Fibroblast of lung (primary cell): ENCODE measurements at places on chromosomes 12 and 14. TPM values are rescaled to one million over a fixed set of nuclear protein-coding genes. Genes with fewer than 3 reads are reported as not detected.
A peak's percentile ranks its signal among the peaks of the same experiment; 100 is the strongest.

GRCh38 chr12:54592316-54592715, 3.9 kb upstream of the PPP1R1A start:
- peak; percentile 13 for DNase-seq

GRCh38 chr14:21910260-21910659, 236.6 kb upstream of the OR4E1 start:
- DNase-seq = no peak

DNA sequence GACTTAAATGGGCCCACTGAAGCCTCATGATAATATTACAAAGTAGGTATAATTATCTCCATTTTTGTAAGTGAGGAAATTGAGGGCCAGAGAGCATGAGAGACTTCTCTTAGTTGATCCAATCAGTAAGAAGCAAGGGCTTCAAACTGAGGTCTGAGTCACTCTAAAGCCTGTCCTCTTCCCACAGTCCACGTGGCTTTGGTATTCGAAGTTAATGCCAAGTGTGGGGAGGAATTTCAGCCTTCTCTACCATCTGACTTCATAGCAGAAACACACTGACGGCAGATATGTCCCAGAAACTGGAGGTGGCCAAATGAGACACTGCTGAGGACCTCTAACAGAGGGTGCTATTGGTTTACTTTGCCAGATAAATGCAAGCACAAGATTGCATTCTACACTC, 114.4 kb upstream of the OVCH1 start:
- DNase-seq = peak; percentile 89

- DNase-seq = no peak
Observed at GRCh38 chr14:106488291-106488690, 961.9 kb downstream of the TMEM121 start.

The GPRC5D gene
- polyA plus RNA-seq = 0.08 and 0.35 TPM in 2 replicates

- peak; percentile 35 for DNase-seq
Observed at GRCh38 chr14:86779416-86779815, 1213.6 kb downstream of the GALC start.

- peak; percentile 91 for DNase-seq
Observed at GRCh38 chr12:119869720-119870119, 7.4 kb downstream of the CIT start.

The RD3L gene
- polyA plus RNA-seq = not detected in 2 replicates

The KERA gene
- polyA plus RNA-seq = not detected in 2 replicates

GRCh38 chr14:64500088-64500487, 3.5 kb downstream of the ZBTB25 start:
- no peak for DNase-seq

- DNase-seq = peak; percentile 78
Observed at GRCh38 chr12:85016413-85016812, 19.7 kb downstream of the TSPAN19 start.

The GPR84 gene
- polyA plus RNA-seq = 0.03 TPM in 1 of 2 replicates, not detected in the other

The KRT2 gene
- not detected in 2 replicates for polyA plus RNA-seq

The YAF2 gene
- 12.2 and 25.2 TPM in 2 replicates for polyA plus RNA-seq

The DHRS7 gene
- polyA plus RNA-seq = 61.0 and 71.8 TPM in 2 replicates

DNA sequence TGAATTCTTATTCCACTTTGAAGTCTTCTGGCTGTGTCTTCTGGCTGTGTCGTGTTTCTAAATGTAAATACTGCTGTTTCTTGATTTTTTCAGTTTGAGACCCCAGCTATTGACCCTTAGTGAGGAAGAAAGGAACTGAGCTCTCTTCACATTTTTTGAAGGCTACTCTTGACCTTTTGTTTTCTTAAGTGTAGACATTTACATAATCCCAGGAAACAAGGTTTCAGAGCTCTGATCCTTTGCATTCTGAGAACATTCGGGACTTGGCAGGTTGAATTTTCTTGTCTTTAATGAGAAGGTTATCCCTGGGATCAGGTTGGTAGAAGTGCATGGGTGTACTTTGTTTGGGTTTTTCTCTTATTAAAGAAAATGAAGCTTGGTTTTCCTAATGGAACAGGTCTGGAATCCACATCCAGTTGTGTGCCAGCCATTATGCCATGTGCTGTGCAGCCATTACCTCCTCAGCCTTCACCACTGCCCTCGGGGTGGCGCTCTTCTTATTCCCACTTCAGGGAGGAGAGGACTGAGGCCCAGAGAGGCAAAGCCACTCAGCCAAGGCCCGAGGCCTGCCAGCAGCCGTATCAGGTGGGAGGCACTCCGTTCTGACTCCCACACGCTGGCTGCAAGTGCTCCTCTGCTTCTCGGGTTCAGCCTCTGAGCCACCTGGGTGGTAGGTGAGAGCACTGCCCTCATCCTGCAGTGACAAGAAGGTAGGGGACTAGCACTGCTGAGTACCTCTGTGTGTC, 120.9 kb downstream of the BEGAIN start:
- DNase-seq = no peak

GRCh38 chr14:102504328-102504999, 5.1 kb downstream of the ANKRD9 start:
- DNase-seq = no peak

DNA sequence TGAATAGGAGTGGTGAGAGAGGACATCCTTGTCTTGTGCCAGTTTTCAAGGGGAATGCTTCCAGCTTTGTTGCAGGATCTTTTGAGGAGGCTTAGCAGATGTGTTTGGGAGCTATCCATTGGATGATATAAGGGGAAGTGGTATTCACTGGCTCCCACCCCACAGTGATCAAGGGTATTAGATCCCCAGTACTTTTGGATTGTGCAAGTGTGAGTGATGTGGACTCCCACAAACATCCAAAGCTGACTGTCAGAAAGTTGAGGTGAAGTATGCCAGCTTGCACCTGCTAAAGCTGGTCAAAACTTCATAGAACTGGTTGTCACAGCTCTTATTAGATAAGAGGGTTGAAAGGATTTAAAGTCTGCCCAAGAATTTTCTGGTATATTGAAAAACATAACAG, 110.1 kb upstream of the BTG1 start:
- no peak for DNase-seq

The PTPRR gene
- 0.43 and 0.44 TPM in 2 replicates for polyA plus RNA-seq

The CLMN gene
- polyA plus RNA-seq = 0.26 and 2.7 TPM in 2 replicates

DNA sequence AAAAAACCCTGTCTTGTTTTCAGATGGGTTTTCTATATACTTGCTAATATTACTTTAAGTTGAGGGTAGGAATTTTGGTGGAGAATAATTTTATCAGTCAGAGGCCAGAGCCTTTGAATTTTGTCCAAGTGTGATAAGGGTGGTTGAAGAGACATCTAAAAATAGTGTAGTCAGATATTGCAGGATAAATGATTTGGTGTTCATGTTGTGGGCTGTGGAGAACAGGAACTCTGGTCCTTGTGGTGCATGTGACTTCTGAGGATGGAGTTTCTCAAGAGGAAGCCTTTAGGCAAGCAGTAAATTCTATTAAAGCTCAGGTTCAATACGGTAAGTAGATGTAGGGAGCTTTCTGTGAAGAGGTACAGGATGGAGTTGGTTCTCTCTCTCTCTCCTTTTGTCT, 2.8 kb downstream of the ADAM21 start:
- DNase-seq = no peak

DNA sequence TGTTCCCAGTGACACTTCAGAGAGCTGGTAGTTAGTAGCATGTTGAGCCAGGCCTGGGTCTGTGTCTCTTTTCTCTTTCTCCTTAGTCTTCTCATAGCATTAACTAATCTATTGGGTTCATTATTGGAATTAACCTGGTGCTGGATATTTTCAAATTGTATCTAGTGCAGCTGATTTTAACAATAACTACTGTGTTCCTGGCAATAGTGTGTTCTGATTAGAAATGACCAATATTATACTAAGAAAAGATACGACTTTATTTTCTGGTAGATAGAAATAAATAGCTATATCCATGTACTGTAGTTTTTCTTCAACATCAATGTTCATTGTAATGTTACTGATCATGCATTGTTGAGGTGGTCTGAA, 3.0 kb downstream of the FOS start:
- no peak for DNase-seq

- DNase-seq = no peak
Observed at GRCh38 chr12:62471734-62472133, 5.1 kb downstream of the MON2 start.

DNA sequence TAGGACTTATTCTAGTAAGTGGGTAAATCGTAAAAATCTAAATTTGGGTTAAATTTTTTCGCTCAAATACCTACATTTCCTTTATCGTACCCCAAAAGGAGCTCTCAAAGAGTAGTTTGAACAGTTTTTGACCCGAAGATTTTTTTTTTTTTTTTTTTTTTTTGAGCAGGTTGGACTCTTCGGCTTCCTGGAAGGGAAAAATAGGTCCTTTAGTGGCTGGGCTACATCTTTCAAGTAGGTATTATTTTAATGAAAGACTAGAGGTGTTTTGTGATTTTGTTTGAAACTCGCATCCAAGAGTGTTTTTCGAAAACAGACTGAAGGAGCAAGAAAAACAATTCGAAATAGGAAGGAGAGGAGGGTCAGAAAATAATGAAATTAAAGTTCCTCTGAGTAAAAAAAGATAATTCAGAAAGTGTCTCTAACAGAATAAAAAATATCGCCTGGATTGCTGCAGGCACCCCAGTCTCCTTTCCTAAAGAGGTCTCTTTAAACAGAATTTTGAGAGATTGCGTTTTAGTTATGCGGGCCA, 6.0 kb downstream of the CDKN1B start:
- DNase-seq = peak; percentile 25

GRCh38 chr14:75428230-75429104, 645 bp downstream of the JDP2 start:
- no peak for DNase-seq

The ZBTB42 gene
- polyA plus RNA-seq = 0.99 and 1.1 TPM in 2 replicates

DNA sequence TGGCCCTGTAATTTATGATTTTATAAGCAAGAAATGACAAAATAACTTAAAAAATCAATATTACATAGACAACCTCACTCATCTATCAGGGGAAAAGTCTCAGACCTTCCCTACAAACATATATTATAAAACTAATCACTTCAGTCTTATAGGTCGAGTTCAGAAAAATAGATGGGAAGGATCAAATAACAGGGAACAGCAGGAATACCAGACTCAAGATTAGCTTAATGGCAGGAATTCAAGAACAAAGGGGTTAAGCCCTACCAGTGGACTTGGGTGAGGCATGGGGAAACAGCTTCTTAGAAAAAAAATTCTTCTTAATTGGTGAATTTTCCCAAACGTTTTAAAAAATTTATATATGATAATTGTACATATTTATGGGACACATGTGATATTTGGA, 51.6 kb upstream of the CRY1 start:
- DNase-seq = peak; percentile 25

The SBNO1 gene
- polyA plus RNA-seq = 15.6 and 16.1 TPM in 2 replicates

DNA sequence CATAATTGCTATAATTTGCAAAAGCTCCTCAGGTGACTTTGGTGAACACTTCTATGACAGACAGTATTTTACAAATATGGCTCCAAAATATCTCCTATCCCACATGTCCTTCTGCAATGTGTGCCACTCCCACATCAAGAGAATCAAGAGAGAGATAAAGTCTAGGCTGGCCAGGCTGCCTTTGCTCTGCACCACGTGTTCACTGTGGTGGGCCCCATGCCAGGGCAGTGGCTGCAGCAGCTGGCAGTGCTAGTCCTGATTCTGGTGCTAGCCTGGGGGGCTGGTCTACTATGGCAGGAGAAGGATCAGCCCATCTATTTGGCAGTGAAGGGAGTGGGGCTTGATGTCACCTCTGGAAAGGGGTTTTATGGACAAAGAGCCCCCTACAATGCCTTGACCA, 86.3 kb downstream of the DRAM1 start:
- no peak for DNase-seq

The MYL2 gene
- polyA plus RNA-seq = not detected in 2 replicates

DNA sequence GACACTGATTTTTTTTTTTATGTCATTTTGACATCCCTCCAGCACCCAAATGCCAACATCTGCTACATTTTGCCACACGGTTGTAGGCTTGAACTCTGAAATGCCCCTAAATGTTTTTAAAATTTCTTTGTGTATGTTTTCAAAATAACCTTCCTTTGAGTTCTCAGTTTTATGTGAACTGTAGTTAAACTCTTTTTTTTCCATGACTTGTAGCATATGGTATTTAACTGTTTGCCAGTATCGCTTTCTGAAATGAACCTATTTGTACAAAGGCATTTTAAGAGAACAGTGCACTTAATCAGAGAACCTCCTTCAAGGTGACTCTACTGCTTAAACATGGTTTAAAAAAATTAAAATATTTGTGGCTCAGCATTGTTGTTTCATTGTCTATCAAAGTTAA, 61.5 kb downstream of the PDE3A start:
- DNase-seq = peak; percentile 38

The GCH1 gene
- polyA plus RNA-seq = 1.3 and 3.0 TPM in 2 replicates

DNA sequence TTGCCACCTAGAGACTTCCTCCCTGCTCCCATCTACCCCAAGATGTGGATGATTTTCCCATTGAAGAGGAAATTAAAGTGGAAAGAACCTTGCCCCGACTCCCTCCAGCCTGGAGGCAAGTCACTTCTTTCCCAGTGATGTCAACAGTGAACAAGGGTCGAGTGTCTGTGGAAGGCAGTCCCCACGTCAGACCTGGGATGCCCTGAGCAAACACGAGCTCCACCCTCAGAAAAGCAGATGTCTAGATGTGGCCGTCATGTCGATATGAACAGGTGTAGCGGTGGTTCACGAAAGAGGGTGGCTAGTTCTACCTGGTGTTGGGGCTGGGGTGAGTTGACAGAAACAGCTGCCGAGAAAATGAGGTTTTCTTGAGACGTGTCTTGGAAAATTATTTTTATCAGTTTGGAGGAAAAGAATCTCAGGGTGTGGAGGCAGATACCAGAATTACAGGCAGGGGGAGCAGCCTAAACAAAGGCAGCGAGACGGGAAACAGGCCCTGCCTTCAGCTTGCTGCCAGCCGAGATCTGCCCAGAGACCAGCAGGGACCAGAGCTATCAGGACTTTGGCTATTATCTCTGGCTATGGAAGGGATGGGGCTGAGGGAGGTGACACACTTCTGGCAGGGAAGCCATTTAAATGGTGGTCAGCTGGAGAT, 25.9 kb downstream of the SYNDIG1L start:
- no peak for DNase-seq

The GLTP gene
- 67.9 and 76.5 TPM in 2 replicates for polyA plus RNA-seq

The PLEKHD1 gene
- polyA plus RNA-seq = 0.01 TPM in 1 of 2 replicates, not detected in the other

The PLA2G1B gene
- polyA plus RNA-seq = 0.20 TPM in 1 of 2 replicates, not detected in the other

DNA sequence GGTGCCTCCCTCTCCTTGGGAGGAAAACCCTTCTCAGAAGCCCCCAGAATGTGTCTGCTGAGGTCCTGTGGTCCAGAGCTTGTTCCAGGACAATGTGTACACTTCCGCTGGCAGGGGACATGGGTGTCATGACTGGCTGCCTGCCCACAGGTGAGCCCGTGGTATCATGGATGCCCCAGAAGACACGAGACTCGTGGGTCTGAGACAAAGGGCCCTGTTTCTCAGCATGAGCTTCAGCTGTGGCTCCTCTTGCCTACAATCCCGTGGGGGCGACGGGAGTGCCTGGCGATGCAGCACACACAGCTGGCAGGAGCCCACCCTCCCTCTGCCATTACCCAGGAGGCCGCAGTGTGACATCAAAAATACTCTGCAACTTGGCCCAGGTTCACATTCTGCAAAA, 7.0 kb downstream of the TMEM121 start:
- no peak for DNase-seq

The ABCD2 gene
- 0.03 and 0.14 TPM in 2 replicates for polyA plus RNA-seq

DNA sequence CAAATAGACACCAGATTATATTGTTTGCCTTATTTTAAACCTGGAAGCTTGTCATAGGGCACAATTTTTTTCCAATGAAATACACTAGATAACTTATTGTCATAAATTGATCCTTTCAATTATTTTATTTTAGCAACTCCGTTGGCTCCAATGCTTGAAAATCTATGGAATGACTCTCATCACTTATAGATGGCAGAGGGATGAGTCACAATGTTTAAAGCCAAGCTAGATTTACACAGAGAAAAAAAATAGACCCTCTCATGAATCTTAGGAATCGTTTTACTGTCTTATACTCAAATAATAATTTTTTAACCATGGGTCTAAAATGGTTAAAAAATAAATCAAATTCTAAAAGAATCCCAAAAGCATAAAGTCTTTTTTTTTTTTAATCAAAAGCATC, 1276.6 kb upstream of the FLRT2 start:
- no peak for DNase-seq
